ENCODE measurements at places on chromosomes 4 and X. TPM values are rescaled to one million over a fixed set of nuclear protein-coding genes. Genes with fewer than 3 reads are reported as not detected.

Gene CDKL2
- polyA plus RNA-seq: 0.08 TPM

GRCh38 chr4:92636038-92636806, 332.5 kb downstream of the GRID2 start:
- DNase-seq: no peak

Gene MFAP3L
- 2.9 TPM for polyA plus RNA-seq

- no peak for DNase-seq
These were observed 60.7 kb downstream of the FAM53A start for GRCh38 chr4:1623400-1623799.

GRCh38 chr4:168773388-168774195, 236.5 kb downstream of the CBR4 start:
- no peak for DNase-seq

- no peak for DNase-seq
These were observed 28.6 kb upstream of the FAM193A start for GRCh38 chr4:2507855-2508254.

Gene SRPX2
- not detected for polyA plus RNA-seq

DNA sequence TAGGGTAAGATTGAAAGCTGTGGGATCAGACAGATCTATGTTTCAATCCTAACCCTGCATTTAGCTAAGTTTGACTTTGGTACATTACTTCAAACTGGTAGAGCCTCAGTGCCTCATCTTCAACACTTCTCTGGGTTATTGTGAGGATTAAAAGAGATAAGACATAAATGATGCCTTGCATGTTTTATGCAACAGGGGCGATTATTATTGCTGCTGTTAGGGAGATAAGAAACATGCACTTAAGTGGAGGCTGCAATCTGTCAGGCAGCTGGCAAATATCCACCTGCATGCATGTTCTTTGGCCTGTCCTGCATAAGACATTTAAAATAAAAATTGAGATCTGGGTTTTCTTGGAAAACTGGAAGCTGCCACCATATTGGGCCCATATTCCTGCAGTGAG, 24.6 kb downstream of the UNC5C start:
- no peak for DNase-seq

GRCh38 chrX:48893556-48894348, 3.8 kb downstream of the TIMM17B start:
- no peak for DNase-seq

- DNase-seq: no peak
These were observed 73.7 kb upstream of the STIM2 start for GRCh38 chr4:26786916-26787315.

GRCh38 chr4:122234686-122235085, 82.6 kb downstream of the BLTP1 start:
- no peak for DNase-seq

- no peak for DNase-seq
These were observed 498.2 kb downstream of the KCNIP4 start for GRCh38 chr4:21450331-21450730.

Gene FAM47E
- not detected for polyA plus RNA-seq
